Fibroblast of skin of scalp (primary cell): ENCODE measurements at places on chromosomes 1 and 21.

GRCh38 chr1:52544665-52545525 is 8.0 kb downstream of the TUT4 start:
- no peak for DNase-seq

DNA sequence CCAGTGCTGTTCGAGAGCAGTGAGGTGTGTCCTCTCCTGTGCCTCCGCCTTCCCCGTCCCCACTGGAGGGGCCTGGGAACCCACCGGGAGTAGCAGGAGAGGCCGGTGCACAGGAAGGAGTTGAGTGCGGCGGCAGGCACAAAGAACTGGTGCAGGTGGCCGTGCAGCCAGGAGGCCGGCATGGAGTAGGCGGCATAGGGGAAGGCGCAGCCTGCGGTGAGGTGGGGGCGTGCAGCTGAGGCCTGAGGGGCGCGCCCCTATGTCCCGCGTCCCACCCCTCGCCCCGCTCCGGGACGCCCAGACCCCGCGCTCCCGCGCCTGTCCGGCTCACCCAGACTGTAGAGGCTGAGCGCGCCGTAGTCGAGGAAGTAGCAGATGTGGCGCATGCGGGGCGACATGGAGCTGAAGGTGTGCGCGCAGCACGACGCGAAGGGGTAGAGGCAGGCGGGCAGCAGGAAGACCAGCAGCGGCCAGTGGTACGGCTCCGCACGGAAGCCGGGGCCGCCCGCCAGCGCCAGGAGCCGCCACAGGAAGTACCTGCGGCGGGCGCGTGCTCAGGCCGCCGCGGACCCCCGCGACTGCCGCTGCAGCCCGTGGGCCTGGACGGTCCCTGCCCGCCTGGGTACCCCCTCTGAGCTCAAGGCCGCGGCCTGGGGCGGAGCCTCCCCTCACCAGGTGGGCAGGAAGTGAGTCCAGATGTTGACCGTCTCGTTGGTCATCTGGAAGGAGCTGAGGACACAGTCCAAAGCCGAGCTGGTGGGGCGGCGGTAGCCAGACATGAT is 2.2 kb downstream of the PAQR6 start:
- DNase-seq: no peak

GRCh38 chr1:28751315-28752060 is 14.7 kb downstream of the YTHDF2 start:
- DNase-seq: peak; percentile 65

DNA sequence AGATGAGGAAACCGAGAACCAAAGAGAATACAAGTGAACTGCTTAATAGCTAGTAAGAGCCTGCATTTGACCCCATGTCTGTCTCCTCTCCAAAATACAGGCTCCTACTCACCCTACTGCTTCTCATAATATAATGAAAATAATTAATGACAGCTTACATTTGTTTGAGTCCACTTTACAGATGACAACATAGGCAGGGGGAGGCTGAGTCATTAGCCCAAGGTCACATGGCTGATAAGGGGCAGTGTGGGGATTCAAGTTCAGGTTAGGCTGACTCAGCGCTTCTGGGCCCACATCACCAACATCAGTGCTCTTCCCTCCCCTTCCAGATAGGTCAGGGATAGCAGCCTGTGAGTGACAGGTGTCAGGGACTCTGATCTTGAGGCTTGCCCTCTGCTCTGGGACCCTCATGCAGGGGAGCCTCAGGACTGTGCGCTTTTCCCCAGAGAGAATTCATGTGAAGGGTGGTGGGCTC is 16.2 kb downstream of the AZIN2 start:
- DNase-seq: no peak

DNA sequence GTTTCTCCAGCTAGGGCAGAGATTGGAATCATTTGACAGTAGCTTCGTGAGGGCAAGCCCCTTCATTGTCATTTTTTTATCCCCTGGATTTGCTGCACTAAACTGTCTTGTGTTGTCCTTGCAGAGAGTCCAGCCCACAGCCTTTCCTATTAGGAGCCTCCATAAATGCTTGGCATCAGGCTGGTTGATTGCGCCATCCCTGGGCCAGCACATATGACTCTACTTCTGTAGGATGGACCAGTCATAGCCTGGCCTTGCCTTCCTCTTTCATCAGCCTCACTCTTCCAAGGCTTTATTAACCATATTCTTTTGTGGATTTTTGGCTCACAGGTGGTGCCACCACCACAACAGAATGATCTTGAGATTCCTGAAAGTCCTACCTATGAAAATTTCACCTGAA is 31.4 kb downstream of the LY9 start:
- no peak for DNase-seq

- no peak for DNase-seq
These were observed 28.4 kb upstream of the BCAS2 start for GRCh38 chr1:114609826-114610225.

GRCh38 chr1:41623736-41624135 is 139.3 kb upstream of the EDN2 start:
- DNase-seq: no peak

GRCh38 chr1:208159555-208160258 is 84.5 kb downstream of the PLXNA2 start:
- DNase-seq: peak; percentile 85

- no peak for DNase-seq
These were observed 2.3 kb upstream of the ADARB1 start for GRCh38 chr21:45071874-45072737.

- no peak for DNase-seq
These were observed 496.3 kb downstream of the KIF26B start for GRCh38 chr1:245651093-245651492.

GRCh38 chr1:11067716-11068599 is 8.1 kb upstream of the SRM start:
- no peak for DNase-seq

DNA sequence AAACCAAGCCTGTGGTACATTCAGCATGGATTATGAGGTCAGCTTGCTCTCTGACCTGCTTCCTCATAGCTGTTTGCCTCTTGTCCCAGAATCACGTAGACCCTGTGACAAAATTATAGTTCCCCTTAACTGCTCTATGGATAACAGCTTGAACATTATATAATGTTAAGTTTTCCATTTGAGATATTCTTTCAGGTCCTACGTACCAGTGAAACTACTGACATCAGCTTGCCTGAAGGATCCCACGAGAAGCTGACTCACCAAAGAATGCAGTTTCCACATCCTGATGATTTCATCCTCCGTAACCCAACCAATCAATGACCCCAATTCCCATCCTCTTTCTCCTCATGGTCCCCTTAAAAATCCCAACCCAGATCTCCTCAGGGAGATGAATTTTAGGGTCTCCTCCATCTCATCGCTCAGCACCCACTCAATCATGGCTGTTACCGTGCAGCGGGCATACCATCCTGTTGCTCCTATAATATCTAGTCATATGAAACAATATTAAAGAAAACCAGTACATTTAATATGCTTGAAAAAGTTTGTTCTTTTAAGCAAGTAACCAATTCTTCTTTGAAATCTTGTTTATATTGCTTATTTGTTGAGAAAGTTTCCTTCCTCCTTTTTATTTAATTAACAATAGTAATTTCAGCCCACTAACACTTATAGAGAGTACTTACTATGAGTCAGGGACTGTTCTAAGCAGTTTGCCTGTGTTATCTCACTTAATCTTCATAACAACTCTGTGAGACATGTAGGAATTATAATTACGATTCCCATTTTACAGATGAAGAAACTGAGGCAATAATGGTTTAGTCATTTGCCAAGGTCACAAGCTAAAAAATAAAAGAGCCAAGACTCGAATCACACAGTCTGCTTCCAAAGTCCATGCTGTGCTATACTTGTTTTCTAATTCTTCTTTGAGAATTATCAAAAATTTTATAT is 27.4 kb downstream of the CHML start:
- DNase-seq: peak; percentile 85

DNA sequence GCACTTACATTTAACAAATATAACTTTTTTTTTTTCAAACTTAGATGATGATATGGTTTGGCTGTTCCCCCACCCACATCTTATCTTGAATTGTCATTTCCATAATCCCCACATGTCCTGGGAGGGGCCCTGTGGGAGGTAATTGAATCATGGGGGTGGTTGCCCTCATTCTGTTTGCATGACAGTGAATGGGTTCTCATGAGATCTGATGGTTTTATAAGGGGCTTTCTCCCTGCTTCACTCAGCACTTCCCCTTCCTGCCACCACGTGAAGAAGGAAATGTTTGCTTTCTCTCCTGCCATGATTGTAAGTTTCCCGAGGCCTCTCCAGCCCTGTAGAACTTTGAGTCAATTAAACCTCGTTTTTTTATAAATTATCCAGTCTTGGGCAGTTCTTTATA is 432.6 kb downstream of the AMY1C start:
- no peak for DNase-seq

- DNase-seq: no peak
These were observed 47.2 kb downstream of the SLC66A1 start for GRCh38 chr1:19359357-19359756.

GRCh38 chr1:156268336-156268735 is 14.3 kb downstream of the SMG5 start:
- DNase-seq: no peak

DNA sequence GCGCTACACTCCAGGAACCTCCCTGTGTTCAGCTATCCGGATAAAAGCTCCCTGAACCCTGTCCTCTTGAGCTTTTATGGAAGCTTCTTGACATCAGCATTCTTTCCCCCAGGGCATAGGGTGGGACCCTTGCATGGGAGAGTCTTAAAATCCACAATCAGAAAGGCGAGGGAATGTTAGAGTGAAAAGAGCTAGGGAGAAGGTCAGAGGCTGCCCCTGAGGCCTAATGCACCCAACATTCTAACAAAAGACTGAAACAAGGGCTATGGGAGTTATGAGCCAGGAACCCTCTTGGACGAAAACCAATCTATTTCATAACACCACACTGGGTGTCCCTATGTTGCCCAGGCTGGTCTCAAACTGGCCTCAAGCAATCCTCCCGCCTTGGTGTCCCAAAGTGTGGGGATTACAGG is 36.7 kb downstream of the NEK2 start:
- peak; percentile 21 for DNase-seq

- DNase-seq: no peak
These were observed 181.9 kb upstream of the VAMP3 start for GRCh38 chr1:7589080-7589735.

GRCh38 chr1:47696737-47697441 is 259.0 kb downstream of the FOXD2 start:
- DNase-seq: no peak

- DNase-seq: peak; percentile 66
These were observed 1.4 kb downstream of the SLC9A1 start for GRCh38 chr1:27153549-27153886.

GRCh38 chr1:175390081-175390481 is 197.5 kb upstream of the KIAA0040 start:
- DNase-seq: no peak

DNA sequence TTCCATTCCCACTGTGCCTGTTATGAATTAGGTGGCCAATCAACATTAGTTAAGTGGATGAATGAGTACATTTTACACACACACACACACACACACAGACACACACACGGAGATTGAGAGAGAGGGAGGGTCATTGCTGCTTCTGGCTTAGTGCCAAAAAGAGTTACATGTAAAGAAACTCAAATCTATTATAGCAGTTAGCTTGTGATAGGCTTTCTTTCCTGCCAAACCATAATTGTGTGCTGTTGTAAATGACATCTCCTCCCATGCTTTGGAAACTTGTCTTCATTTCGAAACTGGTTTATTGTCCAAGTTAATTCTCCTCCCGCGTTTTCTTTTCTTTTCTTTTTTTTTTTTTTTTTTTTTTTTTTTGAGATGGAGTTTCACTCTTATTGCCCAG is 1.4 kb upstream of the MT1HL1 start:
- no peak for DNase-seq

DNA sequence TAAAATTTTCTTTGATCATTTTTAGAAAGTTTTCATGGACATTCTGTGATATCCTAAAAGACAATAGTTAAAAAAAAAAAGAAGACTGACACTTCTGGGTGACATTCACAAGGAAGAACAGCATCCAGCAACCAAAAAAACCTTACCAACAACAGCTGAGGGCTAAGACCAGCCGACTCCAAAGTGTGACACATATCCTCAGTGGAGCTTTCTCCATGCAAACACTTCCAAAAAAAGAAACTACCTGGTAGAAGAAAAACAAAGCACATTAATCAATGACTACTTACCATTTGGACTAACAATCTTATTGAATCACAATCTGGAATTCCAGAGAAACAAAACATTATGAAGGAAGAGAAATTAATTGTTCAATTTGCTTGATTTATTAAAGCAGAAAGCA is 88.2 kb downstream of the IARS2 start:
- no peak for DNase-seq
